ENCODE measurements at places on chromosomes 4 and X.

DNA sequence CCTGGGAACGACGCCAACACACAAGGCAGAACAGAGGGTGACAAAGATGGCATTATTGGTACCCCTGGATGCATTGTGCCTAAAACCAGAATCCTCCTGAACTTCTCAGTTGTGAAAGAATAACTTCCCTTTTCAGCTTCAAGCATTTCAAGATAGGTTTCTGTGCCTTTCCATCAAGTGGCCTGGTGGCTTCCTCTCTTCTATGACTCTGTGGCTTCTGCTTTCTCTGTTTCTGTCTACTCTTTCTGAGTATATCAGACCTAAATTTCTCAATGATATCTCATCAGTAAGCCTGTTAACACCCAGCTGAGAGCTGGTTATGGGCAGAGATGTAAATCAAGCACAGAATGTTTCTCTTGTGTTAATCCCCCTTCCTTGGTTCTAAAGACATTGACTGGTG, 21.4 kb upstream of the FAM9B start:
- no peak for DNase-seq

GRCh38 chrX:137982472-137983172, 416.7 kb downstream of the ZIC3 start:
- no peak for DNase-seq

- no peak for DNase-seq
Observed at GRCh38 chrX:10041383-10041782, 74.2 kb downstream of the CLDN34 start.

DNA sequence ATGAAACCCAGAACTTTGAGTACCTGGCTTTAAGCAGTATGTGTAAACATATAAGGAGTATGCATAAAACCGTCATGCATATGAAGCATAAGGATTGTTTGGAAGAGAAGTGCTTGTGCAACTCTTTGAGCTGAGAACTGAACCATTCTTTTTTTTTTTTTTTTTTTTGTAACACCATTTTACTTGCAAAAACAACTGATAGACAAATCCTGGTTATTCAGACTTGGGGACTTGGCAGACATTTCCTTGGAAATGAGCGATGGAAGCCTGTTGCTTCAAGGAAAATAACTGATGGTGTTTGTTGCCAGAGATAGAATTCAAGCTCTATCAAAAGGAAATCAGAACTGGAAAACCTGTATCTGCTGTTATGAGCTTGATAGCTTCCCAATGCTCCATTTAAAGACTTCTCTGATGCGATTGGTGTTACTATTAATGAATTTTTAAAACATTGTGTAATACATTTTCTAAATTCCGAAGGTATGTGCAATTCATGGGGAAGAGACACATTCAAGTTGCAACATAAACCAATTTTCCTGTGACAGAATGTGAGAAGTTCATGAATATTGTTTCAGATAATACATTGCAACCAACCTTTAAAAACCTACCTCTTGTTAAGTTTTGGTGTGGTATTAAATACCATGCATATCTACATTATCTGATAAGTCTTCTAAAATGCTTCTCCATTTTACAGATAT, 47.0 kb upstream of the FAT1 start:
- no peak for DNase-seq

- DNase-seq: no peak
Observed at GRCh38 chrX:2862404-2862803, 33.7 kb downstream of the GYG2 start.

GRCh38 chr4:168852933-168853713, 156.9 kb downstream of the CBR4 start:
- no peak for DNase-seq

- DNase-seq: no peak
Observed at GRCh38 chr4:25095837-25096236, 64.4 kb downstream of the SEPSECS start.

GRCh38 chr4:34043131-34043530, 2201.2 kb downstream of the ARAP2 start:
- DNase-seq: no peak

GRCh38 chr4:87978681-87979080, 3.2 kb downstream of the SPP1 start:
- no peak for DNase-seq

DNA sequence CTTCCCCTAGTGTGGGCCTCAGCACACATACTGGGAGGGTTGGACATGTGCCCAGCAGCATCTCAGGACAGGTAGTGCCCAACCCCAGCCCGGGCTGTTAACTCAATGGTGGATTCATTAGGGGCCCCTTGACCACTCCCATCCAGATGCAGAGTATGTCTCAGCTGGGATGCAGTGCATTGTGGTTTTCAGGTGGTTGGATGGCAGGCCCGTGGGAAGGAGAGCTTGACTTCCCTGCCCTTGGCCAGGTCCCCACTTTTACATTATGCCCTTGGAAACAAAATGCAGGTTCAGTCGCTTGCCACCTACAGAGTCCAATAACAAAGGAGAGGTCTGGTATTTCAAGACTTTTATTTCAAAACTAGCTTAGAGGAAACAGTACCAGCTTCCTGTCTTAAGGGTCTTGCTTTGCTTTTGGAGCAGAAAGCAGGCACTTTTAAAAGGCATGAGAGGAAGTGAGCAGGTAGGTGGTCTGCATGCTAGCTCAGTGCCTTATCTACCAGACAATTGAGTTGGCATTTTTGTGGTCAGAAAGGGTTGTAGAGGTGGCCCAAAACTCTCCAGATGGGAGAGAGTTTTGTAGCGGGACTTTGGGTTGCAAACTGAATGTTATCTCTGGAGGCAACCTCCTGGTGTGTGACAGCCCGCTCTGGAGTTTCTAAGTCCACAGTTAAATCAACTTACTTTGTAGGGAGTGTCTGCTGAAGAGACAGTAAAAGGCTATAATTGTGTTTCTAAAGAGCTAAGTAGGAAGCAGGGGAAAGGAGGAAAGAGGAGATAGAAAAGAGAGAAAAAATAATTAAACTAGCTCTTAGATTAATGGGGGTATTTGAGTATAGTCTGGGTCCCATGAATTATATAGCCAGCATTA, 171.0 kb downstream of the GALNTL6 start:
- no peak for DNase-seq

- DNase-seq: no peak
Observed at GRCh38 chr4:100084892-100085291, 105.4 kb downstream of the DDIT4L start.

GRCh38 chr4:145540235-145540634, 58.6 kb downstream of the SMAD1 start:
- no peak for DNase-seq

GRCh38 chrX:20623448-20623847, 356.7 kb upstream of the RPS6KA3 start:
- DNase-seq: no peak

DNA sequence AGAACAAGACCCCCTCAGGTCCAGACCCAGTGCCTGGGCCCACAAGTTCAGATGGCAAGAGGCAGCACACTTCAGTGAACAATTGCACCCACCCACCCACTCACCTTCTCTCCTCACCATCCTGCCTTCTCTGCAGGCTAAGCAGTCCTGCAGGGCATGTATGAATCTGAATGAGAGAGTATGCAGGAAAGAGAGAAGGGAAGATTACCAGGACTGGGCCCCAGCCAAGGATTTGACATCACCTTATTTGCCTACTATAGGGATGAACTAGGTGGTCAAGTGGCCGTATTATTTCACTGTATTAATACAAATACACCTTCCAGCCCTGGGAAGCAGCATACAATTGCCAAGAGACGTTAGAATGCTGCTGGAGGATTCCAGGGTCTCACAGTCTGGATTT, 2.1 kb upstream of the ZNF141 start:
- no peak for DNase-seq

- DNase-seq: no peak
Observed at GRCh38 chrX:139091066-139091465, 379.5 kb upstream of the FGF13 start.

- no peak for DNase-seq
Observed at GRCh38 chr4:98248934-98249333, 12.2 kb upstream of the RAP1GDS1 start.

DNA sequence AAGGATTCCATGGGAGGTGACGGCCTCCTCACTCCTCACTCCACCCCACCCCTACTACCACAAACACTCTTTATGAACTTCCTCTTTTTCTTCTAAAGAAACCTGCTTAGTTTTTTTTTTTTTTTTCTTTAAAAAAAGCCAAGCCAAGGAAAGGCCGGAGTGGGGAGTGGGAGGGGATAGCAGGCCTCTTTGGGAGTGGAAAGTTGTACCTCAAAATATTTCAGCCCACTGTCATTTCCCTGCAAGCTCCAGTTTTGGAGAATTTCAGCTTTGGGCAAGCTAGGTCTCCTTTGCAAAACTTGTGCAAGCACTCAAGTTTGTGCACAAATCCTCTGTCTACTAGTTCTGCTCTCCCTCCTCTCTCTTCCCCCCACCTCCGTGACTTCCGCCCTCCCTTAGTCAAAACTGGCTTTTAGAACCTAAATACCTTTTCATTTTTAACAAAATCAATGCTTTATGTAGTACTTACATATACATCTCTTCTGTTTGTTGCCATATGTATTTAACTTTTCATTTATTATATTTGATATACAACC, 512 bp upstream of the ANTXR2 start:
- no peak for DNase-seq

DNA sequence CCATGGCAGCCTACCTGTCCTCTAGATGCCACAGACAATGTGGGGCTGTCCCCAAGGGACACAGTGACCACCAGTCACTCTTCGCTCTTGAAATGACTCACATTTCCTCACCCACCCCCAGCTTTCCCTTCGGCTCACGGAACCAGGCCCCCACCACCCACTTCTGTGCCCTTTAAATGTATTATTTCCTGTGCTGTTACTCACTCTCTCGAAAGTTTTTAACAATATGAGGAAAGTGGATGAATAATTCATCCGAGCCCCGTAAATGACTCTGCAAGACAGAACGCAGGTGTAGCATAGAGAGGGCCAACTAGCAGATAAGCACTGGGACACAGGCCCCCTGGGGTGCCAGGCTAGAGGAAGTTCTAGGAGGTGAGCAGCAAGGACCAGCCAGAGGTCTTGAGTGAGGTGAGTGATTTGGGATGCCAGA, 179.5 kb upstream of the TBL1X start:
- no peak for DNase-seq

DNA sequence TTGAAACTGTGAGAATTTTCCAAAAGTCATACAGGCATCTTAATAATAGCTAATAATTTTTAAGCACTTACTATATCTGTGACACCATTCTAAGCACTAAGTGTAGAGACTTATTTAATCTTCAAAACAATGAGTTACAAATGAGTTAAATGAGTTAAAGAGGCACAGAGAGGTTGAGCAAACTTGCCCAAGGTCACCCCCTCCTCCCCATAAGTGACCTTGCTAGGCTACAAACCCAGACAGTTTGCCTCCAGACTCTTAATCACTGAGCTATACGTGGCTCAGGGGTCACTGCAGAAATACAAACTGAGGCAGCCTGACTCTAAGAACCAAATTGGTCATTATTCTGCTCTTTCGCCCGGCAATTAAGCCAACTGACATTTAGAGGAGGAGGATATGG, 15.5 kb downstream of the CTPS2 start:
- DNase-seq: no peak

- no peak for DNase-seq
Observed at GRCh38 chr4:45064741-45065140, 338.4 kb upstream of the GNPDA2 start.

GRCh38 chr4:6643141-6643847, 2.8 kb downstream of the MRFAP1 start:
- DNase-seq: no peak

DNA sequence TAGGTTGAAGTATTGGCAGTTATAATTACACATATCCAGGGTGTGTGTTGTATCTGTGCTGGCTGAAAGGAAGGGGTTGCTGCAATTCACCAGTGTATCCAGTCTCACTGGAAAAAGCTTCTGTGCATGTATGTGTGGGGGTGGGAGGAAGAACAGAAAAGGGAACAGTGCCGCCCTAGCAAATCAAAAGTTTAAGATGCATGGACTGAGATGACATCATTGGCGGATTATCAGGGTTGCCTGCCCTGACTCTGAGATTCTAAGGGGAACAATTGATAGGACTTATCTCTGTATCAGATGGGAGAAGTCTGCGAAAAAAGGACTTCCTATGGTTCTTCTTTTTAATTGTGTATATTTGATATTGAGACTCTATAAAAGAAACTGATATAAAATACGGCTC, 3.5 kb downstream of the SLC25A43 start:
- DNase-seq: no peak

DNA sequence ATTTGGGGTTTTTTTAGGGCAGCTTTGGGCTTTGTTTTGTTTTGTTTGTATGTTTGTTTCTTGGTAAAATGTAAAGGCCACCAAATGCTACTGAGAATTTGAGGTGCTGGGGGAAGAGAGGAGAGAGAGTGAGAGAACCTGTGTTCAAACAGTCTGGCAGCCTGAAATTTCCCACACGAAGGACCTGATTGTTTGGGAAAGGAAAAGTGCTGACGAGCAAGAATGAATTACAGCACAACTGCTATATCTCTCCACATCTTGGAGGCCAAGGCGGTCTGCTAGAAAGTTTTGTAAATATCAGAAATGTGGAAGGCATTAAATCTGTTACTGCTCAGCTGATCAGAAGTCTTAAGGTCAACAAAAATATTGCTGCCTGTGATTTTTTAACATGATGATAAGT, 170.5 kb downstream of the PALLD start:
- no peak for DNase-seq

DNA sequence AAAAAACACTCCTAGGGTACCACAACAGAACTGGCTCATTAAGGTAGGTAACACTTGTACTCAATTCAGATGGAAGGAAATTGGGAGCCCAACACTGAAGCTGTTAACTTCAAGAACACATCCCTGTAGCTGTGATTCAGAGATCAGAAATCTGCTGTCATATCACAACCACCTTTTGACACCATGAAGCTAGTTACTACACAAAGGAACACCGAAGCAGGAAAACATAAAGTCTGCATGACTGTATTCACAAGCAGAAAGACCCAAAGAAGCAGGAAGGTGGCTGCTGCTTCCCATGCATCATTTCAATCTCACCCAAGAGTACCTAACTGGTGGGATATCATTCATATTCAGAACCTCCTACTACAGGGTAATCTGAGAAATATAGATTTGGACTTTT, 7.7 kb downstream of the SMIM10L2A start:
- DNase-seq: no peak

DNA sequence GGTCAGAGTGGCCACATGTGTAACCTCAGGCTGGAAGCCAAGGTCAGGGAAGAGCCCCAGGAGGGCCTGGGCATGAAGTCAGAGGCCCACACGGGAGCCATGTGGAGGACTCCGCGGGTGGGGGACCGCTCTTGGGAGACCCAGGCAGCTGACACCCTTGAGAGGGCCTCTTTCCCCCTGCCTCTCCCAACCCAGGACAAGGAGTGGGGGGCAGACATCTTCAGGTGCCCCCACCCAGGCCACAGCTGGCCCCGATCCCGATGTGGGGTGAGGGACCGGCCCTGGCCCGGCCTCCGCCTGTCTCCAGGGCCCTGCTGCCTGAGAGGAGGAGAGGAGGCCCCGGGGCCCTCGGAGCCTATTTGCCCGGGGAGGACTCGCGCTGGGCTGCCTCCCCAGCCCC, 3.1 kb downstream of the PNMA6A start:
- DNase-seq: no peak

- DNase-seq: no peak
Observed at GRCh38 chr4:146247356-146247755, 33.0 kb downstream of the REELD1 start.

- no peak for DNase-seq
Observed at GRCh38 chr4:127586922-127587571, 45.7 kb upstream of the INTU start.
